Inflammatory macrophage treated with lipopolysaccharide for 1 hour (primary cell): ENCODE measurements at places on chromosomes 1 and 21.

DNA sequence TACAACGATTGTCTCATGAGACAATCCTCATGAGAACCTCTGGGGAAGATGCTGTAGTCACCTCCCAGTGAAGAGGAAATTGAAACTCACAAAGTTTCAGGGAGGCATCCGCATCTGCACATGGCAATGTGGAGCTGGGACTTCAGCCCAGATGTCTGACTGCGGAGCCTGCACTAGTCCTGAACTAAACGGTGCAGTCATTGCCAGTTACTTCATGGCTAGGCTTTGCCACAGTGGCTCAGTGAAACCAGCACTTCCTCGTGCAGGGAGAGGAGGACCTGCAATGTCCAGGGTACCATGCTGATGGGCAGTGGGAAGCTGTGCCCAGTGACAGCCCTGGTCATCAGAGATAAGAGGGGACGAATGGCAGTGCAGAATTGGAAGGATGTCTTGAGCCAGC is 40.7 kb upstream of the ETS2 start:
- DNase-seq, result no peak

DNA sequence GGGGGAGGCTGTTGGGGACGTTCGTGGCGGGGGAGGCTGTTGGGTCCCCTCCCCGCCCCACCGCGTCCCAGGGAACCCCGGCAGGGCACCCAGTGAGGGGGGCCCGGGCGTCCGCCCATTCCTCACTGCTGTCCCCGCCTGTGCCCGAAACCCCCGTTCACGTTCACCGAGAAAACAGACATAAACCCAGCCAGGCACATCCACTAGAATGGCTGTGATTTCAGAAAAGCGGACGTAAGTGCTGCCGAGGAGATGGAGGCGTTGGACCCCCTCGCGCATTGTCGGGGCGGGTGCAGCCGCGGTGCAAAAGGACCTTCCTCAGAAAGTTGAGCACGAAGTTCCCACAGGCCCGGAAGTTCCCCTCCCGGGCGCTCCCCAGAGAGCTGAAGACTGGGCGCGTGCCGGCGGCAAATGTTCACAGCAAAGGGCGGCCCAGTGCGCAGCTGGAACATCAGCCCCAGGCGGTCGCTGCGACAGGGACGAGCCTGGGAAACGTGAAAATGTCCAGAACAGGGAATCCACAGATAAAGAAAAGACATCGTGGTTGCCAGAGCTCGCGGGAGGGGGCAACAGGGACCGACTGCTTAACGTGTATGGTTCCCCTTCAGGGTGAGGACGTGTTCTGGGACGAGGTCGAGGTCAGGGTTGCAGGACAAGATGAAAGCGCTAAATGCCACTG is 18.5 kb upstream of the SAMD11 start:
- DNase-seq, result peak; percentile 49

DNA sequence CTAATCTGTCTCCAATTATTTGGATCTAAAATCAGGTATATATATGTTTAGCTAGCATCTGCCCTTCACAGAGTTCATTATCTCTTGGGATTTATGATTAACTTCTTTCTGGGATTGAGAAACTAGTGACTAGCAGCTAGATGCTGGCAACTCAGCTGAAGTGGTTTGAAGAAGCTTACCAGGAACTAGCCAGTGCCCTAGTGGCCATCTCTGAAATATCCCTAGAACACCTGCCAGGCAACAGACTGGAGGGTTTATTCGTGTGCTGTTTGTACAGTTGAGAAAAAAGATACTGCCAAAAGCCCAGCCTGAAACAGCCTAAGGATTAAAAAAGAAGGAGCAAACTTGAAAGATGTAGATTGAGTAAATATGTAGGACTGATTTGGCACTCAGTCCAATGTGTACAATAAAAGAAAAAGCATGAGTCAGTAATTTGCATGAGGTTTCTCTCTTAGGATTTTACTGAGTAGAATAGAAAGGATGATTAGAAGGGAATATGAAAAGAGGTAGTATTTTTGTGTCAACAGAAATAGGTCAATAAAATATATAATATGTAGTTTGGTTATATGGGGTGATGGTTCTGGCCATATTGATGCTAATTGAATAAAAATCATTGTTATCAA is 1144.6 kb upstream of the ADGRL2 start:
- DNase-seq, result no peak

- DNase-seq, result no peak
Observed at GRCh38 chr1:36352910-36353878, 29.7 kb upstream of the EVA1B start.

DNA sequence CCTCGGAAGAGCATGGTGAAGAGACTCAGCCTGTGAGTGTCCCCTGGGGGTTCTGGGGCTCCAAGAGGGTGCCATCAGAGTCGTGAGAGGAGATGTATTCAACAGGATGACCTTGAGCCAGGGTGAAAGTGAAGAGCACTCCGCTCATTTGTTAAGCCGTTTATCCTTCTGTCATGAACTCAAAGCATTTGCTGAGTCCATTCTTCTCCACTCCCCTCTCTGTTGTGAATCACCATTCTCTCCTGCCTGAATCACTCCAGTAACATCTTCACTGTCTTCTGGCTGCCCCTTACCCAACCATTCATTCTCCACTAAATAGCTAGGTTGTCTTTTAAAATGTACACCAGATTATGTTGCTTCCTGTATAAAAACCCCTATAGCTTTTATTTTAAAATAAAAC is 102.2 kb downstream of the RGL1 start:
- DNase-seq, result no peak

GRCh38 chr1:61403679-61404596 is 321.0 kb downstream of the TM2D1 start:
- DNase-seq, result peak; percentile 21

- no peak for DNase-seq
Observed at GRCh38 chr1:43548285-43549271, 17.9 kb downstream of the PTPRF start.

DNA sequence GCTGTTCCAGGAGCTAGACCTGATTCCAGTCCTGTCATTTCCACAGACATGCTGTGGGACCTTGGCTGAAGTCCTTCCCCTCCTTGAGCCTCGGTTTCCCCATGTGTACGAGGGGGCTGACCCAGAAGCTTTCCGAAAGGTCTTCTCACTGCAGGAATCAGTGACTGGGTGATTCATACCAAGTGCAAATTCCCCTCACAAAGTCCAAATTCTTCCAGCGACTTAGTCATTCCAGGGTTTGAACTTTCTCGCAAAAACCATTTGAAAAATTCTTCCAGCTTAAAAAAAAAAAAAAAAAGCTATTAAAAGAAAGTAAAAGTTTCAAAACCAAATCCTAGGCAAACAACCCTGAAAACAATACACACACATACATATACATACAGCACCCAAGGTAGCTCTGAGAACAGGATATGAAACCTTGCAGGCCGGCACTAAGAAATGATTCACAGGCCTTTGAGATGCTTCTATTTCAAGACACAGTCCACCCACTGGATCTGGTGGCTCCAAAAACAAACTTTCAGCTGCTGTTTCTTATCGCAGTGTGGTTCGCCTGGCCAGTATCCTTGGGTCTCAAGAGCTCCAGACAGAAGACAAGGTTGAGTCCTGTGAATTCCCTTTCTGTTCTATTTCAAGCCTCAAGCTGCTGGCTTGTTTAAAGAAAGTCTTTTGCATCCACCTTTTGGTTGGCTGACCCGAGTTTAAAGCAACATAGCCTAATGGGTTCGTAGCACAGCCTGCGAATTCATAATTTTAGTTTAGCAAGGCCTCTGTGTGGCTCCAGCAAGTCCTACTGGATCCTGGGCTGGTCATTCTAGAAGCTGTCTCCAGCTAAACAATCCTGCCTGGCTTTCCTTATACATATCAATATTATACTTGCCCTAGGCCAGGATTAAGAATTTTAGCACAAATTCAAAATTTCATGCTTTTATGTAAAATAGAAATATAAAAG is 18.0 kb upstream of the ID3 start:
- peak; percentile 85 for DNase-seq

- DNase-seq, result no peak
Observed at GRCh38 chr1:115190540-115191170, 101.4 kb upstream of the TSPAN2 start.

DNA sequence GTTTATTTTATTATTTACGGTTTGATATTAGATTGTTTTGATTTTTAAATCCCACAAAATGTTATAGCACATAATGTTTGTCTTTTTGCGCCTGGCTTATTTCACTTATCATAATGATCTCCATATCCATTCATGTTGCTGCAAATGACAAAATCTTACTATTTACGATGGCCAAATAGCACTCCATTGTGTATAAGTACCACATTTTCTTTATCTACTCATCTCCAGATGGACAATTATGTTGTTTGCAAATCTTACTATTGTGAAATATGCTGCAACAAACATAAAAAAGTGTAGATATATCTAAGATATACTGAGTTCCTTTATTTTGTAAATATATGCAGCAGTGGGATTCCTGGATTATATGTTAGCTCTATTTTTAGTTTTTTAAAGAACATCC is 1568.3 kb downstream of the AMY1C start:
- no peak for DNase-seq

DNA sequence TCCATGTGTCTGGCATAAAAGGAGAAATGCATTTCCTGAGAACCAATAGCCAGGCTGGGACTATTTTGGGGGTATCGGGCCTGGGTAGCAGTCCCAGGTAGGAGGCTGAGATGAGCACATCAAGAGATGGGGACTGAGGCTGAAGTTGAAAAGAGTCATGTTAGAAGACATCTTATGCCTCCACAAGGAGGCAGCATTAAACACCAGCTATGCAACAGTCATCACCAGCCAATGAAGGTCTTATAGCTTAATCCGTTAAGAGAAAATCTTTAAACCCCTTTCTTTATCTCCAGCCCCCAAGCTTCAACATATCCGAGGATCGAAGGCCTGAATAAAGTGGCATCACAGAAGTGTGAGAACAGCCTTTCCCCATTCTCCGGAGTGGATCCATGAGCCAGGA is 640.7 kb upstream of the PTBP2 start:
- no peak for DNase-seq
